ENCODE measurements at places on chromosomes 6 and 20.

DNA sequence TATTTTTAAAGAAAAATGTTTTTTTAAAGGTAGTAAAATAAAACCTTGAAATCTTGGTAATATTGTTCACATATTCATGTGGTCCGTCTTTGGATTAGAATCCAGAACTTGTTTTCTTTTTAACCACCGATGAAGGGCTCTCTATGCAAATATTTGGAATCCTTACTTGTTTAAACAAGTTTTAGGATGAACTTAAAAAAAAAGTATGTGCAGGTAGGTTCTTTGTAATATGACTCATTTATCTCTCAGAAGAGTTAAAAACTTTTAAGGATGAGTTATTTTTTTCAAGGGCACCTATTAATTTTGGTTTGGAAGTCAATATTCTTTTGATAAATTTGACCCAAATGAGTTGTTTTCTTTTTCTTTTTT lies 8.9 kb downstream of the DSP start:
- no peak for DNase-seq

- no peak for DNase-seq
These were observed 9.2 kb downstream of the SLC4A11 start for GRCh38 chr20:3229798-3230197.

DNA sequence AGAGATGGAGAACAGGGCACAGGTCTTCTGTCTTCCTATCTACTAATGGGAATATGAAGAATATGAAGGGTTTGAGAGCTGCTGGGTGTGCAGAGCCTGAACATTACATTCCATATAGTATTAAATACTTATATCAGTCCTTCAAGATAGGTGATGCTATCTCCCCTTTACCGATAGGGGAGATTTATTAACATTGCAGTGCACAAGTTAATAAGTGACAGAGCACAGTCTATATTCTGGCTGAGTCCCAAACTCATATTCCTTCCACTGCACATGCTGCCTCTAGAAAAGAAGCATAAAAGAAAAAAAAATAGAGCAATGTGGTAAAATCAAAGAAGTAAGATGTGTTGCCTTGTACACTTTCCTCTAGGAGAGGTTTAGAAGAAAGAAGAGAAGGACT lies 18.5 kb upstream of the KIAA0408 start:
- no peak for DNase-seq

DNA sequence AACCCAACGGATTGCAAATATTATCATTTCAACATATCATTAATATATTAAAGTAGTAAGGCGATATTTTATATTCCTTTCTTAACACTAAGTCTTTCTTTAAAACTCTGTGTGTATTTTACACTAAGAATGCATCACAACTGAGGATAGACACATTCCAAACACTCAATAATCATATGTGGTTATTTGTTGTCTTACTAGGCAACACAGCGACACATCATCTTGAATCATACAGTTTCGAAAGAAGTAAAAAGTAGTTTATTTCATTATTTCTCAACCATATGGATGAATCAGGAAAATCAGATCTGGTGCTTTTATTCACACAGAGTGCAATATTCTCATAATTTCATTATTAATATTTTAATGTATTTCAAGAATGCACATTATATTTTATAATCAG lies 662.4 kb downstream of the EPHA7 start:
- no peak for DNase-seq

DNA sequence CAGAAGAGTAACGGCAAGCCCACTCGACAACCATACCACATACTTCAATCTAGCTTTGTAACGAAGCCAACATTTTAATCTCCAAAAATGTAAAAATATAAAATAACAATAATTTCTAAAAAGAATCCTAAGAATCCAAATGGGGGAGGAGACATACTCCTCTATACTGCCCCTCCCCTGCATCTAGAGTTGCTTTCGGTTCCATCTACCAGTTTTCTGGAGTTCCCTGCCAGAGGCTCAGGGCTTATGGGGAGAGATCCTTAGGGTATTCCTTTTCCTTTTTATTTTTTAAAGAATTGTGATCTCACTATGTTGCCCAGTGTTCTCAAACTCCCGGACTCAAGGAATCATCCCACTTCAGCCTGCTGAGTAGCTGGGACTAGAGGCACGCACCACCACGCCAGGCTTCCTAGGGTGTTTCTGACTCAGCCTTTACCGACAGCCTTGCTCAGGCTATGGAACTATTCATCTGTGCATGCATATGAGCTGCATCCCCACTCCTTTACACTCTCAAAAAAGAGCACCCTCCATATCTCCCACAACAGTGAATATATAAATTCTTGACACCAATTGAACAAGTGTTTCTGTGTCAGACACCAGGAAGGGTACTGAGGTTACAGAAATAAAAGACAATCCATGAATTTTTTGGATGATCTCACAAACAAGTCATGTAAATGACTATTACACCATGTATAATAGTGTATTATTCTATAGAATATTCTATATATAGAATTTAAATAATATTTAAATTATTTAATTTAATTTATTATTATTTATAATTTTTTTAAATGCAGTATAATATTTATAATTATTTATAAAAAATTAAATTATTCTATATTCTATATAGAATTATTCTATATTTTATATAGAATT lies 40.7 kb upstream of the UBR2 start:
- no peak for DNase-seq

DNA sequence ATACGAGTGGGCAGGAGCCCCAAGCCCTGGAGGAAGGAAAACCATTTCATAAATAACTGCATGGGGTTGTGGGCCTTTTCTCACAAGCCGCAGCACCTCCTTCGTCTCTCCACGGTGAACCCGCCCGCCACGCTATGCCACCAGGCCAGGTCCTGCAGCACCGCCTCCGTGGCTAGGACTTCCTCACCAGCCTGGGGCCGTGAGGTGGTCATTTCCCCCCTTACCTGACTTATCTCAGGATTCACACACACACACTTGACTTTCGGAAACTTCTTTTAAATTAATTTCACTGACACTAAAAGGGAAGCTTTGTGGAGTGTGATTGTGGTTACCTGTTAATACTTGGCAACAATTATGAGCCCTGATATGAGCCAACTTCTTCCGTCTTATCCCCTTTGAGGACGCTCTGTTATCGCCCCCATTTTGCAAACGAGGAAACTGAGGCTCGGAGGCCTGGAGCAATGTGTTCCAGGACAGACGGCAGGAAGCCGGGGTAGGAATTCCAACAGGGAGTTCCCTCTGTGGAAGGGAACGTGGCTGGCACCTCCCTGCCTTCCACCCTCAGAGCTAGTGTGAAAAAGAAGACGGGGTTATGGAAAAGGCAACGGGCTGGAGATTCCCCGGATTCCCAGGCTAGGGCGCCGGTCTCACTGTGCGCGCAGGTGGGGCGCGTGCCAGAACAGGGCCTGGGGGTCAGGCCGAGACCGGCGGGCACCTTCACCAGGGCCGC lies 817 bp upstream of the SLCO4A1 start:
- DNase-seq = no peak

- no peak for DNase-seq
These were observed 63.6 kb downstream of the STK4 start for GRCh38 chr20:45029884-45030283.

DNA sequence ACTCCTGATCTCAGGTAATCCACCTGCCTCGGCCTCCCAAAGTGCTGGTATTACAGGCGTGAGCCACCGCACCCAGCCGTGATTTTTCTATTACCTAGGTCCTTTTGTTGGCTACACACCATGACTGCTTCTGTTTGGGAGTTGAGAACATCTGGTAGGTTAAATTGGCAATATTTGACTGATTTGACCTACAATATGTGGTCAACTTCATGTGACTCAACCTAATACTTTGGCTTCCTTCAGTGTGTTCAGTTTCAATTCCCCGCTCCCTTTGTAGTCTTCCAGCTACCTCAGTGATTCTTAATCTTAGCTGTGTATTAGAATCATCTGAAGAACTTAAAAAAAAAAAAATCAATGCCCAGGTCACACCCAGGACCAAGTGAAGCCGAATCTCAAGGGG lies 47.4 kb downstream of the MYB start:
- DNase-seq = no peak

DNA sequence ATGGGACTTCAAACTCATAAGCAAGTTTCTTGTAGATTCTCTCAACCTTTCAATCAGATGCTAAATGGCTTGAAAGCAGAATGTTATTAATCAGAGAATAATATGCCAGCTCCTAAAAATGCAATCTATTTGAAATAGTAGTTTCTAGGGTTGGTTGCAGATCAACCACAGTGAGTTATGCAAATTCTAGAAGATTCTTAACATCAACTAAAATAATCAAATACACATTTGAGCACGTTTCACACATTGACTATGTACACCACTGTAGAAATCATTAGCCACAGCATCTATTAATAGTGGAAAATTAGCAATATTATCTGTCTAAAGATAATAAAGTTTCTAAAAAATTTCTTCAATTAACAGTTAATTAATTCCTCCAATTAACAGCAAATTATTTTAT lies 141.9 kb upstream of the GJE1 start:
- no peak for DNase-seq

DNA sequence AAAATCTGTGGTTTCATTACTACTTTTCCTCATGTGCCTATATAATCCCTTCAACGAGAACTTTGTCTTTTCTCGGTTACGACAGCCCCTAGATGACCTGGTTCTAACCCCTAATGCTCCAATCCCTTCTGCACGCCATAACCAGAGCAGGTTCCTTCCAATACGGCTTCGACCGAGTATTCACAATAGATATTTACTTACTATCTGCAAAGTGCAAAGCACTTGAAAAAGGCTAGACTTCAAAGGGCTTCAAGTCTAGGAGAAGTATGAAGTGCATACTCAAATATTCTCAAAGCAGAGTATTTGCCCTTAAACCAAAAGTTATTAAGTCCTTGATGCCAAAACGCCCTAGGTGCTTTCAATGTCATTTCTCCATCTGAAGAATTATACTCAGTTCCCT lies 63.4 kb upstream of the NHSL1 start:
- DNase-seq = no peak

DNA sequence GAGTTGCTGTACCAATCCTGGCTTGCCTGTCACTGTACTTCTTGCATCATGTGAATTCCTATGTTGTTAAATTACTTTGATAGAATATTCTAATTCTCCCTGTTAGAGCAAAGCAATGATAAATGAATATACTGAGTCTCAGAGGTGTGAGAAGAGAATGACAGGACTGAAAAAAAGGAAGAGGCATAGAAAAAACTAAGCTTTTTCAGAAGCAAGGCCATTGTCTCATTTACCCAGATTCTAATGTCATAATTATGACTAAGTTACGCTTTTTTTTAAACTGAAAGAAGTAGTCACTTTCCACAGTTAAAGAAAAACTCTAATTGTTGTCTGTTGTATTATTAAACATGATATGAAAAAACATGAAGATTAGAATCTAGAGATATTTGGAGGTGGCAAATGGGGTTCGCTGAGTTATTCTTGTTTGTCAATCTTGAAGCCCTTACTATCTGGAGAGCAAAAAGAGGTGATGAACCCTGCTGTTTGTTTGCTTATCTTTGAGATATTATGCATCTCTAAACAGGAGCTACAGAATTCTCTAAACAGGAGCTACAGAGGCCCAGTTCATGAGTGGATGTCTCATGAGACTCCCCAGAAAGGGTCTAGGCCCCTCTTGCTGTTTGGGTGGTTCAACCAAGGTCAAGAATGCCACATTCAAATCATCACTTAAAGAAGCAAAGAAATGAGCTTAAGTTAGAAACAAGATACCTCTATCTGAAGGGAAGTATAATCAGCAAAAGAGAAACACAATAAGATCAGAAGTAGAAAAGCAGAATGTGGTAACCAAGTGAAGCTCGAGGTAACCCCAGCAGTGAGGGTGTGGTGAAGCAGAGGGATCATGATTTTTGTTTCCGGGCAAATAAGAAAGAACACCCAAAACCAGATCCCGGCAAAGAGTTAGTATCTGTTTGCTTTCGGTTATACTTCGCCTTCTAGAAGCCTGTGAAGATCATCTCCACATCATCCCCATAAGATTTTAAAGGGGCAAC lies 33.3 kb upstream of the THEMIS start:
- no peak for DNase-seq

DNA sequence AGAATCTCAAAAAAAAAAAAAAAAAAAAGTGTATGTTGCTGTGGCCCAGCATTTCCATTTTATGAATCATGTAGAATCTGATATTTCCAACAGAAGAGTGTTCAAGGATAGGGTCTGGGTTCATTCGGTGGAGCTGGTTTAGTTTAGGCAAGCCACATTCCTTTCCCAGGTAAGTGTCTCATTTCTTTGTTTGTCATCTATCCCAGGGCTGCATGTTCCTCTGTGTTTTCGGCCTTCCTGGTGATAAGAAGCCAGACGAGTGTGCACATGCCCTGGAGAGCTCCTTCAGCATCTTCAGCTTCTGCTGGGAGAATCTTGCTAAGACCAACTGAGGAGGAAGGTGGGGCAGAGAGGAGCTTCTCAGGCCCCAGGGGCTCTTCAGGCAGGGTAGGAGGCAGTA lies 38.2 kb downstream of the NFYA start:
- no peak for DNase-seq

- DNase-seq = no peak
These were observed 80.2 kb downstream of the IRAK1BP1 start for GRCh38 chr6:78947529-78947928.

- no peak for DNase-seq
These were observed 51.0 kb downstream of the RPS12 start for GRCh38 chr6:132865364-132865763.

DNA sequence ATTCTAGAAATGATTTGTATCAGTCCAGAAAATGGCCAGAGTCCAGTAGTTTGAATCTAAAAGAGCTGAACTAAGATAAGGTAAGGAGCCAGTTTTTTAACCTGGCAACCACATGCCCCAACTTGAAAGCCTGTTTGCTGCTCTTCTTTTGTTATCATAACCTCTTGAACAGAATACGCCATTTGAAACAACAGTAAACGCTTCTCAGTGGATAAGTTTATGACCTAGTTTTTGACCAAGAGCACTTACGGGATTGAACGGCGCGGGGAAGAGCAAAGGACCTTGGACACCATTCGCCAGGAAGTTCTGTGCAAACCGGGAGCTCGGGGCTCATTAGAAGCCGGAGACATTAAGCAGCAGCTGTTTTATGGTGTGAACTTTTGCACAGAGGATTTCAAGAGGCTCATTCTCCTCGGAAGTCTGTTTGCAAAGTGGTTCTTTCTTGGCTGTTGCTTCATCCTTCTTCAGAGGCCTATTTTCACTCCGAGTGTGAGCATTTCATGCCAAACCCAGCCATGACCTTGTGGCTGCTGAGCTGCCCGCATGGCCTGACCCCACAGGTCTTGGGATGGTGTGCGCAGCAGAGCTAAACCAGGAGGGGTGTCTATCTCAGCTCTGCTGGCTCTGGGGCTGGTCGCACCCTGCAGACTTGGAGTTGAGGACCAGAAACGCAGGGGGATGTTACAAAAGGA lies 215.1 kb downstream of the SOX4 start:
- peak; percentile 44 for DNase-seq

DNA sequence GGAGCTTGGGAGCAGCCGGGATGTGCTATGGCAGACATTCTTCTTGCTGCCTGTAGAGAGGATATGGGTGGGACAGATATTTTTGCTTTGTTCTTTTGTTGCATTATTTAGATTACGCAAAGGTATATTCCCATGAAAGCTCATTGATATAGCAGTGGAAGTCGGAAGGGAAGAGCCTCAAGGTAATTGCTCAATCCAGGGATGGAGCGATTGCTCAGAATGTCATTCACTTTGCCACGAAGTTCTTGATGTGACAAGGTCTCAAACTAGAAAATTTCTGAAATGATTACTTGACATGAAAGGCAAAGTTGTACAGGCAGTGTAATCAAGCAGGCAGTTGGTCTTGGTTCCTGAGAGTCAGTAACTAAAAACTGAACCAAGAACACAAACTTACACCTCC lies 615.6 kb upstream of the CDH4 start:
- DNase-seq = no peak

- DNase-seq = no peak
These were observed 78.4 kb upstream of the HTR1E start for GRCh38 chr6:86858970-86859369.
